Stimulated activated CD4-positive, alpha-beta T cell treated with anti-CD3 and anti-CD28 coated beads, Interleukin-2, amount 100 ng/mL, for 48 hours (primary cell): ENCODE measurements at places on chromosomes 7 and 10.

- no peak for DNase-seq
Measured at GRCh38 chr7:101179117-101179516, 976 bp downstream of the NAT16 start.

DNA sequence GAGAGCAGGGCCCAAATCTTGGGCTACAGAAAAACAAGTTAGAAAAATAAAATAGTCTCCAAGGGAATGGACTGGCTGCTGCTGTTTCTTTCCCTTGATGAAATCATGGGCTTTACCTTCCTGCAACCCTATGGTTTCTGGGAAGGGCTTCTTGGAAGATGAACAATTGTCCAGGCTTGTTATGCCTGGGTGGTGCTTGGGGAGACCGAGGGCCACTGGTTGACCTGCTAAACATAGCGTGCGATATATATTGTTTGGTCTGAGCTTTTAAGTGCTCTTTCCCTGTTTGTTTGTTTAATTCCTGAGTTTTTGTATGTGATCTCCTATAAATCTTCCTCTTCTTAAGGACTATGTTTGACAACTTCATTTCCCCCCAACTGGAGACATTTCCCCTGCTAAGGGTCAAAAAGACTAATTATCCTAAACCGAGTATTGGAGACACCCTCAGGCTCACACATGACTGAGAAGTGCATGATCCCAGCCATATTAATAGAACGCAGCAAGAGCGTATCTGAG is 37.9 kb downstream of the SLC25A28 start:
- no peak for DNase-seq

GRCh38 chr7:690478-691360 is 35.8 kb upstream of the DNAAF5 start:
- no peak for DNase-seq

GRCh38 chr7:90931986-90932916 is 332.0 kb upstream of the FZD1 start:
- no peak for DNase-seq

- no peak for DNase-seq
Measured at GRCh38 chr10:92222603-92223262, 68.1 kb downstream of the CPEB3 start.

DNA sequence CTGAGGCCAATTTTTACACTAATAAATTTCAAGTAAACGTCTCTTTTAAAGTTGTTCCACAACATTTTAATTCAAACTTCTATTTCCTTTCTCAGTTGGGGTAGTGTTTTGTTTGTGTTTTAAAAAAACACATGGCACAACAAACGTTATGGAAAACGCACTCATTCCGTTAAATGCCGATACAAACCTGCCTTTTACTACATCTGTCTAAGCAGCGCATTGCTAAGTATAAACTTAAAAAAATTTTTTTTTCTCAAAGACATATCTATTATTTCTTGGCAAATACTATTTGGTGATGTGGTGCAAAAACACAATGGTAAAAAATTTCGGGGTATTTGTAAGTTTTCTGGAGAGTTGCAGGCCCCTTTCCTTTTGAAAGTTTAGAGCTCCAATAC is 1.4 kb downstream of the SKIDA1 start:
- no peak for DNase-seq

- no peak for DNase-seq
Measured at GRCh38 chr10:33478675-33479125, 144.2 kb upstream of the NRP1 start.

DNA sequence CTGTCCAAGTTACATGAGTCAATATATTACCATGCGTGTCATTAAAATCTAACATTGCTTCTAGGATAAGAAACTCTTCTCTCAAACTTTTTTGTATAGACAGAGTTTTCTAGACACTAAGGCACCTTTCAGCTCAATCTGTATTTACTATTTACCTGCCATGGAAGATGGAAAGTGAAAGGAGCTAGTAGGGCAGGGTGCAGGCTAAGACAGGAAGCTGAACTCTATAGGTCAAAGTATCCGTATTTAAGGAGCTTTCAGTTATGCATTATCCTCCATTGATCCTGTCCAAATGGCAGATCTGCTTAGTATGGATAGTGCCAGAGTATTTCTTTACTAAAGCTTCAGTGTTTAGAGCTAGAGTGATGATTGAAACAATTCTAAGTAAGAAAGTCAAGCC is 612.8 kb downstream of the IPMK start:
- DNase-seq = no peak

GRCh38 chr10:63446716-63447440 is 18.9 kb downstream of the JMJD1C start:
- DNase-seq = no peak

DNA sequence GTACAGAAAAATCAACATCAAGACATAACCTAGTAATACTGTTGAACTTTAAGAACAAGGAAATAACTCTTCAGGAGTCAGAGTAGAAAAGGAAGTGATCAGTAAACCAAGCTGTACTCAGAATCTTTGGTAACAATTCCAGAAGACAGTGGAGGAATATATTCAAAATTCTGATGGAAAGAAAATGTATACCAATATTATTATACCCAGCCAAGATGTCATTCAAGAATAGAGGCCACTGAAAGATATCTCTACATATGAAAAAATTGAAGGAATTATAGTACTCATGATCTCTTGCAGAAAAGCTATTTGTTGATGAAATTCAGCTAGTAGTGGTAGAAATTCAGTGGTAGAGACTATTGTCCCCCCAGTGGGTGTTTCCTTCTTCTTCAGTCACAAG is 182.6 kb upstream of the ZMIZ1 start:
- no peak for DNase-seq

DNA sequence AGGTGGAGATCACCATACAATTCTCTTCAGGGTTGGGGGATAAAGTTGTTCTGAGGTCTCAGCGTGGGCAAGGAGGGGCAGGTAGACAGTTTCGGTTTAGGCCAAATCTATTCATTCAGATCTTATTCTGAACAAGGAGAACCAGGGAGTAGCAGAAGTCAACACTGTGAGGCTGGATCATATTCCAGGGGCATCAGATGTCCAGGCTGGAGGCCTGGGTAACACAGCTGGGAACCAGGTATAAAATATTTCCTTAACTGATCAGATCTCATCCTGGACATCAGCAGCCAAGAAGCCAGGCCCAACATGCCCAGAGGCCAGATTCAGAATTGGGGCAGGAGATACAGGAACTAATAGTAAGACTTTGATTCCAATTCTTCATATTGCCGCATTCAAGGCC is 19.2 kb upstream of the FLNC start:
- no peak for DNase-seq

GRCh38 chr10:128530301-128530700 is 404.1 kb upstream of the MKI67 start:
- no peak for DNase-seq

DNA sequence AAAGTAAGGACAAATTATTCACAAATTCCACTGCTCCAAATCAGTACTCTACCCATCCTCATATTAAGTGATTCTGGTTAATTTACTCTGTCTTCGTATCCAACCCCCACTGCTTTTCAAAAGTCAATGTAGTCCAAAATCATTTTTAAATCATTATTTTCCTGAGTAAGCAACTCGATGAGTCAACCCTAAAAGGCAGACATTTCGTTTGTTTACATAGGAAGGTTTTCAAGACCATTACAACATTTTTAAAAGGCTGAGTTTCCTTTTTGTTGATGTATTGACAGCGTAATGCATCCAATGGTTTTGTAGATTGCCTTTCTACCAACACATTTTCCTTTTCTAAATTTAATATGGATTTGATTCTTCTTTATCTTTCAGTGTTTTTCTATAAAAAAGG is 523.0 kb upstream of the ANKRD30A start:
- no peak for DNase-seq

DNA sequence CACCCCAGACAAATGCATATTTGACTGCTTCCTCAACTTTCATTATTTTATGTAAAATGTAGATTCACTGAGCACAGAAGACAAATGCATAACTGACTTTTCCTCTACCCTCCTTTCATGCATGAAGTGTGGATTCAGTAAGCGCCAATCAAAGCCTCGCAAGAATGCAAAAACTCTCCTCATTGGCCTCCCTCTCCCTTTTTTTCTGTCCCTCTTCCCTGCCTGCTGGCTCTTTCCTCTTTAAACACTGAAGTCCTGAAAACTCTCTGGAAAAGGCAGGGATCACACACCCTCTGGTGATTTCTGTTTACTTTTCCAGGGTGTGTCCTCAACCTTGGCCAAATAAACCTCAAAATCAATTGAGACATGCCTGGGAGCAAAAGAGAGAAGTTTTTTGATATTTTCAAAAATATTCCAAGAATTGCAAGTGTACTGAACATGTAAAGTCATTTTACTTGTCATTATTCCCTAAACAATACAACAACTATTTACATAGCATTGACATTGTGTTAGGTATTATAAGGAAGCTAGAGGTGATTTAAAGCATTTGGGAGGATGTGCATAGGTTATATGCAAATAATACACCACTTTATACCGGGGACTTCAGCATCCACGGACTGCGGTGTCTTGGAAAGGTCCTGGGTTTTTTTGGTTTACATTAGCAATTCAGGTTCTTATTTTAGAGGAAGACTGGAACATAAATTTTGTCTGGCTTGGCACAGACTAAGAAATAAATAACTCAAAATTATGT is 71.4 kb downstream of the SEC61G start:
- DNase-seq = no peak

DNA sequence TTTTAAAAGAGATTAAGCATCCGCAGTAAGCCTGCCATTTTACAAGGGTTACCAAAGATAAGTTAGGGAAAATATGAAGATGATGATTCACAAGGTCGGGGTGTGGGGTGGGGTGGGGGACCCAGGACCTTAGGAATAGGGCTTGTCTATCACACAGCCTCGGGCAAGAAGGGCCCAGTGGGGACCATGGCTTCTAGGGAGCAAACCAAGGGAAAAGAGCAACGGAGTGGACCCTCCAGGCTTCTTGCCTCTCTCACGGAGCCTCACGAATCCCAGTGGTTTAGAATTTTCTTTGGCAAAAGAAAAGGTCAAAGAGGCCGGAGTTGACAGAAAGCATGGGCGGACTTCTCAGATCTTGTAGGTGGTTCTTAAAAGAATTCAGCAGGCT is 1.3 kb downstream of the PRKCQ start:
- no peak for DNase-seq

GRCh38 chr7:12056381-12056780 is 154.7 kb upstream of the TMEM106B start:
- DNase-seq = no peak

- no peak for DNase-seq
Measured at GRCh38 chr10:101614663-101615524, 26.8 kb downstream of the DPCD start.

DNA sequence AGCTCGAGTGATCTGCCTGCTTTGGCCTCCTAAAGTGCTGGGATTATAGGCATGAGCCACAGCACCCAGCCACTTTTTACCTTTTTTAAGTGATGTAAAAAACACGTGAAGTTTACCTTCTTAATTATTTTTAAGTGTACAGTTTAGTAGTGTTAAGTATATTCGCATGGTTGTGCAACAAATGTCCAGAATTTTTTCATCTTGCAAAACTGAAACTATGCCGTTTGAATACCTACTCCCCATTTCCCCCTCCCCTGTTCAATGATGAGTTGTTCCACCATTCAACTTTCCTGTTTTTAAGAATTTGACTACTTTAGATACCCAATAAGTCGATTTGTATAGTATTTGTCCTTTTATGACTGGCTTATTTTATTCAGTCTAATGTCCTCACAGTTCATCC is 10.9 kb downstream of the NRBF2 start:
- no peak for DNase-seq

GRCh38 chr7:105219771-105220160 is 169.0 kb downstream of the SRPK2 start:
- no peak for DNase-seq

DNA sequence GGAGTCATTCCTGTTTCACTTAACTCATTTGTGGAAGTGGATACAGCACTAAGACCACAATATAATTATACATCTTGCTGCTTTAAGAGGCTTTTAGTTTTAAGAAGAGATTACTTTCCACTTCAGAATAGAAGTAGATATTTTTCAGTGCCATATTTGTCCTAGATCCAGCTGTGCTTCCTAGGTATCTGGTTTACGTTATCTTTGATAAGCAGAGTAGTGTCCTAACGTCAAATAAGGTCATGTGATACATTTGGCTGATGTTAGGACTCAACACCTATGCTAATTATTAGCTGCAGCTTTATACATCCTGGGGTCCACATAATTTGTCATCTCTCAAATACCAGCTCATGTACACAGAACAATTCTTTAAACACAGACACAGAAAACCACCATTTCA is 196.2 kb upstream of the SMIM30 start:
- no peak for DNase-seq

DNA sequence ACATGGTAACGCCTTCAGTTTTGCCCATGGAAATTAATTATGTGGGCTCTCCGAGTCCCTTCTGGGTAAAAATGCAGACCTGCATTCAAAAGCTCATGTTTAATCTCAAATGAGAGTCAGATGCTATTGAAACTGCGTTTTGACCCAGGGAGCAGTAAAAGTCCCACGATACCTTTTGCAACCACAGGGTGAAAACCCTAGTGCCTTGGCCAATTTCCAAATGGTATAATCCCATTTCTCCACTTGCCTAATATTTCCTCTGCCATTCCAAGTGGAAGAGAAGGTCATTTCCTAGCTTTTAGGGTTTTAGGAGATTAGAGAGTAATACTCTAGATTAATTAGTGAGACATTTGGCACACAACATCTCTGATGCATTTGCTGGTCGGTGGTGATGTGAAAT is 132.5 kb downstream of the NRP1 start:
- no peak for DNase-seq

- no peak for DNase-seq
Measured at GRCh38 chr10:63628526-63629362, 107.5 kb downstream of the REEP3 start.

DNA sequence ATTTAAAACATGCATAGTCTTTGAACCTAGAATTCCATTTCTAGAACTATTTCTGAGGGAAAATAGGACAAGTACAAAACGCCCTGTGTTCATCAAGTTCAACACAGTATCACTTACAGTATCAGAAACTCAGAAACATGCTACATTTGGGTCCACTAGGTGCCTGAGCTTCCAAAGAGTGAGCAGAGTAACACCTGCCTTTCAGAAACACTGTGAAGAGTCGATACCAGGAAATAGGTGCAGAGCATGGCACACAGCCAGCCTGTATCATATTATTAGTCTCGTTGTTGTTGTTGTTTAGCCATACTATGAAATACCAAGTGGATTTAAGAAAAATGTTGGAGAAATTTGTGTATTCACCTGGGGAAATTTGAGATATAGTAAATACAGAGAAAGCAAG is 392.1 kb upstream of the MGMT start:
- DNase-seq = no peak

GRCh38 chr7:29564496-29565223 is 1.0 kb downstream of the PRR15 start:
- DNase-seq = no peak

GRCh38 chr7:132472463-132473120 is 103.7 kb downstream of the PLXNA4 start:
- no peak for DNase-seq

GRCh38 chr10:97590082-97590747 is 694 bp downstream of the C10orf62 start:
- DNase-seq = no peak

GRCh38 chr7:137203351-137203750 is 140.2 kb downstream of the PTN start:
- no peak for DNase-seq

GRCh38 chr7:698515-699475 is 27.7 kb upstream of the DNAAF5 start:
- no peak for DNase-seq
